Posterior vena cava (tissue), 2 donors: ENCODE measurements at places on chromosomes 16 and 17. TPM values are rescaled to one million over a fixed set of nuclear protein-coding genes. Genes with fewer than 3 reads are reported as not detected.

PPM1E gene
- 0.19 TPM for total RNA-seq

LYRM9 gene
- 6.0 TPM for total RNA-seq

KCNG4 gene
- total RNA-seq, result not detected

SLC4A1 gene
- total RNA-seq, result 4.2 TPM

ASIC2 gene
- total RNA-seq, result not detected

NUFIP2 gene
- 39.6 TPM for total RNA-seq

GLIS2 gene
- total RNA-seq, result 35.6 TPM

SLC5A11 gene
- not detected for total RNA-seq

ZNF750 gene
- total RNA-seq, result not detected

CD19 gene
- total RNA-seq, result 0.32 TPM

KRT28 gene
- not detected for total RNA-seq

NPW gene
- total RNA-seq, result not detected

FSCN2 gene
- 1.6 TPM for total RNA-seq

ANKRD40CL gene
- not detected for total RNA-seq

CCDC144A gene
- 11.9 TPM for total RNA-seq

RPGRIP1L gene
- 6.8 TPM for total RNA-seq

CSH2 gene
- total RNA-seq, result not detected

KIF2B gene
- total RNA-seq, result not detected

CA5A gene
- not detected for total RNA-seq

ABCC11 gene
- not detected for total RNA-seq

FMNL1 gene
- total RNA-seq, result 19.5 TPM
